ENCODE measurements at places on chromosomes 5 and 9. TPM values are rescaled to one million over a fixed set of nuclear protein-coding genes. Genes with fewer than 3 reads are reported as not detected.

Gene SLC6A3
- not detected for total RNA-seq

DNA sequence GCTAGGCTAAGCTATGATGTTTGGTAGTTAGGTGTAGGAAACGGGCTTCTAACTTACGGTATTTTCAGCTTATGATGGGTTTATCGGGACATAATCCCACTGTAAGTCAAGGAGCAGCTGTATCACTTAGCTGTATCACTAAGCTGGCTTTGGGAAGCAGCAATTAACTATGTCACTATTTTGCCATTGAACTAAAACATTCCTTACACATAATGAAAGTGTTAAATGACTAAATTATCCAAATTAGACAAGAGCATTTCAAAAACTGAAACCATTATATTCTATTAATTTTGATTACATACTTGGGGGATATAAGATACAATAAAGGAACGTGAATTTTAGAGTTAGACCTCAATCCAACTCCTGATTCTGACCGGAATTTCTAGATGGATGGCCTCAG is 188.3 kb downstream of the AGTPBP1 start:
- DNase-seq: no peak

Gene GDA
- 0.27 TPM for total RNA-seq

- DNase-seq: no peak
These were observed 397.4 kb upstream of the MEF2C start for GRCh38 chr5:89280103-89281037.

DNA sequence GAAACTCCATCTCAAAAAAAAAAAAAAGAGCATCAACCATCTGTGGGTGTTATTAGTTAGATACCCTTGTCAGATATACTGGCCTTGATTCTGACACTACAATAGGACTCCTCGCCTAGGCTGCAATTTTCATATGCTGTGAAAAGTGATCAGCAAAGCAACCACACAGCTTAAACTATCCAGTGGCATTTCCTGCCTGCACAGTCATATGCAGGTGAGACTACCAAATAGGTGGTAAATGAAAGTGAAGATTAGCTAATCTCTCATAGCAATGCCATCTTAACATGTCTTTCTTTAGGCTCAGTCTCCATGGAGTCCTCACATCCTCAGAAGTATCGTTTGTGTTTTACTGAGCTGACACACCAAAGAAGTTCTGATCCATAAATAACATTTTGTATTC is 40.8 kb downstream of the GRAMD2B start:
- no peak for DNase-seq

DNA sequence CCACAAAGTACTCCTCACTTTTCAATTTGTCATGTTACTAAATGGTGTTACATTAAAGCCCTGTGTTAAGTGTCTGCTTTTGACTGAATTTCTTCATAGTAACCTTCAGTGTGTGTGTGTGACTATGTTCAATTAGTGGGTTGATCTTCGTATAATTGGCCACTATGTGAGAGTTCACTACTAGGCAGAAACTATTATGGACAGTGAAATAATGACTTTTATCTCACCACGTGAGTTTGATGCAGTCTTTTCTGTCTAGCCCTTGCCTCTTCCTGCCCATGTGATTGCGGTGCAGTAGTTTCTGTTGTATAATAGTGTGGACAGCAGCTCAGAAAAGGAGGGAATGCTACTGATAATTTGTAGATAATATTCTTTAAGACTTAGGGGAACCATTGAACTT is 1.8 kb upstream of the MAML1 start:
- DNase-seq: no peak

Gene MPDZ
- 23.1 TPM for total RNA-seq

DNA sequence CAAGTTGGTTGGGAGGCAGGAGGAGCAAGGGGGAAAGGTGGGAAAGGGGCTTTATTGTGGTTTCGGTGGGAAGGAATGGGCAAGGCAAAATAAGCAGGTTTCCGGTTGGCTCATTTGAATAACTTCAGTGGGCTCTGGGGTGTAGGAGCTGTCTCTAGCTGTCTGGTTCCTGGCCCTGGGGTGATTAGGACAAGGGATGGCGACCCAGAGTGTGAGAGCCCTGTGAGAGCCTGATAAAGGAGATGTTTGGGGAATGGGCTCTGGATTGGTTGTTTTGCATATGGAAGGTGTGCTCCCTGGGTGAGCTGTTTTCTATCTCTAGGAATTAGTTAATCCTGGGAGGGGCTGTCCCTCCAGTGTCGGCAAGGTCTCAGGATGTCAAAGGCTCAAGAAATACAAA is 15.4 kb downstream of the ANKRD34B start:
- DNase-seq: no peak

DNA sequence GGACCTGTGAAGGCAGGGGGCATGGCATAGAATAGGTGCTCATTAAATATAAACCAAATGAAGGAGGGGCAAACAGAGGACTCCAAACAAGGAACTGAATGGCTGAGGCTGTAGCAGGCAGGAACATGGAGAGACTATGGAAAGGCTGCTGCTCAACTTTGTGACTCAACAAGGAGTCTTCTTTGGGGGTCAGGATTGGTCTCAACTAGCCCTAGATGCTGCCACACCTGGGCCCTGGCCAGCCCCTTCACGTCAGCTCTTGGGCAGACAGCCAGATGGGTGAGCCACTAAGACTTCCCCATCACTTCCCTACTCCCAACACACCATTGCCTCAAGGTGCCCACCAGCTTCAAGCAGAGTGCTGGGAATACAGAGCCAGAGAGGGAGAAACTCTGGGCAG is 11.0 kb downstream of the RPP25L start:
- no peak for DNase-seq

GRCh38 chr5:132814503-132815294 is 1.6 kb downstream of the SOWAHA start:
- no peak for DNase-seq

Gene SLC45A2
- total RNA-seq: not detected

DNA sequence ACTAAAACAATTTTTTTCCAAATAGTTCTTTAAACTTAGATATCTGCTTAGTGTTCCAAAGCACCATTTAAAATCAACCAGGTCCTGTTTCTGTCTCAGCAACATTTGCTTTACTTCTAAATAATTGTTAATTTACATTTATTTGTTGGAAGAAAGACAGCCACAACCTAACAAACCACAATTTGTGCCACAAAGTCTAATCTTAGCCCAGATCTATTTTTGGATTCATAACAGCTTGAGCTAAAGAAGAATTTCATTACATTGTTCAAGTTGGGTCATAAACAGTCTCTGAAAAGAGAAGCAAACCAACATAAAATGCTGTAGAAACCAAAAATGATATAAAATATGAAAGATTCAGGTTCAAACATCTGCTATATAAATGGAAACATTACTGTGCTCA is 24.4 kb downstream of the MLLT3 start:
- DNase-seq: no peak

DNA sequence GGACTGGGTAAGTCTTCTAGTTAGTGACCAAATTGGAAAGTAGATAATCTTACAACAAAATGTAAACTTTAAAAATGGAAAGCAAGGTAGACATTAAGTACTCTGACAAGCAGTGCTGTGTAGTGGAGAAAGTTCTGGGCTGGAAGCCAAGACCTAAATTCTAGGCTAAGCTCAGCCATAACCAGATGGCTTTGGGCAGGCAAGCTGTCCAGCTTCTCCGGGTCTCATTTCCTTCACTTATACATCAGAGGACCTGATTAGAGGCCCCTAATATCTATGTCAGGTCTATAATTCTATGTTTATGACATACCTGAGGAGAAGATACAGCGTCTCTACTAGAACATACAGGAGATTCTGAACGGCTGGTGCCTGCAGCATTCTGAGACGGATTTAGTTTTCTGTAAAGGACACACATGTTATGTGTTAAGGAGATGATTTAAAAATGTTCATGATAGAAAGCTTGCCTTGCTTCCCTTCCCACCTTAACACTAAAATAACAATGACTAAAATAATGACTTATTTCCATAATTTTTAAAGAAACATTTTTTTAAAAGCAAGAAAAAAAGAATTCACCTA is 61.2 kb downstream of the ELL2 start:
- no peak for DNase-seq

Gene SLC6A7
- not detected for total RNA-seq

DNA sequence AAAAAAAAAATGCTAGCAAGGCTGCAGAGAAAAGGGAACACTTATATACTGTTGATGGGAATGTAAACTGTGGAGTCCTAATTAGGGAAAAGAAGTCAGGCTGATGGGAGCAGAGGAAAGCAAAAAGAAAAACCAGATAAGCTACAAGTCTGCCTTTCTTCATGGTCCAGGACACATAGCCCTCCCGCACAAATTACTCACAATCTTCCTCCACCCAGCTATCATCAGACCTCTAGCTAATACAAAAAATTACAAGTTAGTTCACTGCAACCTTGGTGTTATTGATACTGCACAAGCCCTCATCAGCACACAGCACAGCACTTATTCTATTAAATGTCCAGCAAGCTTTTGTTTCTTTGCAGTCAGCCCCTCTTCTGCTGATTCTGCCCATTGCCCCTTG is 186.0 kb upstream of the ADRA1B start:
- no peak for DNase-seq

GRCh38 chr5:169581580-169582227 is 1.9 kb upstream of the SPDL1 start:
- DNase-seq: no peak

GRCh38 chr5:119397518-119398380 is 41.9 kb downstream of the TNFAIP8 start:
- no peak for DNase-seq

DNA sequence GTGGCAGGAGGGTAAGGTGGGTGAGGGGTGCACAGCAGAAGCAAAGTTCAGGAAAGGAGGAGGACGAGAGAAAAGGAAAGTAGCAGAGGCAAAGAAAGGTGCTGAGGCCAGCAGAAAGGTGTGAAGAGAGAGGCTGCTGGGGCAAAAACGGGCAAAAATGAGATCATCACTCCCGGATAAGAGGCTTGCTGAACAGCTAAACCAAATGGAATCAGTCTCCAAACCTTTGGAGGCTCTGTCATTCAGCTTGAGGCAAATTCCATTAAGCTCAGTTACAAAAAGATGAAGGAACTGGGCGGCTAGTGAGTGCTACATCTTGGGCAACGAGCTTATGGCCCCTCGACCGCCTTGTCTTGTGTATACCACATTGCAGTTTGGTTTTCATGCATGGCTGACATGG is 136.4 kb downstream of the FSTL4 start:
- no peak for DNase-seq

- DNase-seq: no peak
These were observed 89.7 kb upstream of the CCNG1 start for GRCh38 chr5:163347671-163348070.

- DNase-seq: no peak
These were observed 121.0 kb downstream of the AOPEP start for GRCh38 chr9:94847486-94847885.

- DNase-seq: no peak
These were observed 39.7 kb upstream of the ANKDD1B start for GRCh38 chr5:75571547-75571946.

- no peak for DNase-seq
These were observed 795.8 kb downstream of the SEMA5A start for GRCh38 chr5:8750100-8750499.

Gene BTNL8
- 0.27 TPM for total RNA-seq

DNA sequence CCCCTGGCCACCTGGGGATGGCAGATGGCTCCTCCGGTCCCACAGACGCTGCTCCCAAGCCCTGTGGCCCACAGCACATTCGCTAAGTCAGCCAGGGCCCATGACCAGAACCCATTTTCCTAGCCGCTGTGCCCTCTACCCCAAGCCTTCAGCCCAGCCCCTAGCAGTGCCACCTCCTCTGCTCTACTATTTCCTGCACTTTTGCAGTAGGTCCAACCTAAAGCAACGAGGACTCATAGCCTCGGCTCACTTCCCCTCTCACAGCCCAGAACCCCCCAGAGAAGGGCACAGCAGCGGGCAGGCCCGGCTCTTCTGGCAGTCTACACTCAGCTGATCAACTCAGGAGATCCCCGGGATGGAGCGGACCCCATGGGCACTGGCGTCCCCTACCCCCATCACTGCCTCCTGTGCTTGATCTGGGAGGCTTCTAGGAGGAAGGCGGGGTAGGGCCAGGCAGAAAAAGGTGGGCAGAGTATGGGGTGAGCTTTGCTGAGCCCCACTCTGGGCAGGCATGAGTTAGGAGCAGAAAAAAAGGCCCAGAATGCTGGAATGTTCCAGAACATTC is 111.2 kb downstream of the ZNF354C start:
- no peak for DNase-seq

DNA sequence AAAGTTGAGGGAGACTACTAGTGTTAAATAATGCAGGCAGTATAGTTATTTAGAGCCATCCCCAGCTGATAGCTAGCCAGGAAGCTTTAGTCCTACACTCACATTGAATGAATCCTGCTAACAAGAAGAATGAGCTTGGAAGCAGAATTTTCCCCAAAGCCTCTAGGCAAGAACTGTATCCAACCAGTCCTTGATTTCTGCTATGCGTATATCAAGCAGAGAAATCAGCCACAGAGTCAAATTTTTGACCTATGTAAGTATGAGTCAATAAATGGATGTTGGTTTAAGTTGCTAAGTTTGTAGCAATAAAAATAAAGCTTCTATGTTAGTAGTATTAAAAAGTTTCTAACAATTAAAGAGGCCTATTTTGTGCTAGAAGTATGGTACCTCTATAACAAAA is 672.1 kb upstream of the CHD1 start:
- DNase-seq: no peak

- DNase-seq: no peak
These were observed 14.3 kb downstream of the KDM3B start for GRCh38 chr5:138366632-138367382.

DNA sequence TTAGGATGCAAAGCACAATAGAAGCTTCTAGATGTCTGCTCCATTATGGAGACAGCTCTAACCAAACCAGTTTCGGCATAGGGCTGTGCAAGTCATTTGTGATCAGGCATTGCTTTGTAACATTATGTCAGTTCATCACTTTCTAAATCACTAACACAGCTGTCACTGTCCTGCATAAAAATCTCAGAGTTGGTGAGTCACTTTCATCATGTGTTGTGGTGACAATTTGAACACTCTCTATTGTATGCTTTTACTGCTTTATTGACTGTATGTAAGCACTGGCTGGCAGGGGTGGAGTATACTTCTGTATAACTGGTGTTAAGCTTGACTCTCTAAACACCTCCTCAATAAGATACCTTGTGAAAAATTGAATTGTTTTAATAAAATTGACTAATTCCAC is 77.9 kb downstream of the SLCO4C1 start:
- DNase-seq: no peak

DNA sequence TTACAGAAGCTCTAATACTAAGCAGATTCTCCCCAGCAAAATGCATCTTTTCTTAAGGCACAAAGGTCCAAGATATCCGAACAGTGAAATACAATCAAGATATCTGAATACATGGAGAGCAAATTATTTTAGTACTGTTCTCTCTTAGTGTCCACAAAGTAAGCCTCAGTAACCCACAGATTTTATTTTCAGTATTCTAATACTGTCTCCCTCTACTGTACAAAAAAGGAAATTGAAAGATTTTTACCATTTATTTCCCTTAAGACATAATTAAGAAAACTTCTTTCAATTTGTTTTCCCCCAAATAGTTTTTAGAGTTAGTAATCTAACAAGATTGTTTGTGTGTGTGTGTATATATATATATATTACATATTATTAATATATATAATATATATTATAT is 24.7 kb upstream of the NOL6 start:
- no peak for DNase-seq

Gene DEPDC1B
- total RNA-seq: not detected

- DNase-seq: no peak
These were observed 422.9 kb downstream of the TMEM161B start for GRCh38 chr5:87845734-87846133.

Gene WDR36
- total RNA-seq: 22.0 TPM

- no peak for DNase-seq
These were observed 145.5 kb downstream of the PRR16 start for GRCh38 chr5:120609570-120609969.

Measured in psoas muscle (tissue), 8 donors.